ENCODE measurements at places on chromosomes 7 and 10. TPM values are rescaled to one million over a fixed set of nuclear protein-coding genes. Genes with fewer than 3 reads are reported as not detected.

DNA sequence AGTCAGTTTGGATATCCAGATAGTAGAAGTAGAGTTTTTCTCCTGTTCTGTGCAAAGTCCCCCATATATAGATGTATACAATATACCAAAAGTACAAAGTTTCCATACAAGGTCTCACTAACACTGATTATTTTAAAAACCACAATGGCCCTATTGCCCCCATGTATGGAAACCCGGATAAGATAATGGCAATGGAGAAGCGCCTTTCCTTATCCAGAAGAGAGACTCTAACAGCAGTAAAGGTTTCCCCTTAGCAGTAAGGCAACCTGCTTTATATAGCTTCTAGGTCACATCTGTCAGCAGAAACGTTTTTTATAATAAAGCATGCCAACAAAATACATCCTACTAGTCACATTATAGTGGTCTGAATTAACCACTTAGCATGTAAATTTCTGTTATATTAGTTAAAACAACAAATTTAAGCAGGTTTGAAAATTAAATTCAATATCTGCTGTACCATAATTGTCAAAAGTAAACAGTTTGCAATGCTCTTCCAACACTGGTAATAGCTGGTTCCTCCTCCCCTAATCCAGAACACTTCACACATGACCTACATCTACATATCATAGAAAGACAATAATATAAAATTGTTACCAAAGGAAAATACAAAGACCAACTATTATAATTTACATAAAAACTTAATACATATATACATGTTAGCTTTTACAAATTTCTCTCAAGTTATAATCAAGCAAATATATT lies 22.4 kb downstream of the USP6NL start:
- peaks cover 5% of the 10 kb centered on the region for H3K36me3 ChIP-seq
- H3K27me3 ChIP-seq = no peaks in the 10 kb centered on the region
- no peak overlapping the region for H3K27ac ChIP-seq

DNA sequence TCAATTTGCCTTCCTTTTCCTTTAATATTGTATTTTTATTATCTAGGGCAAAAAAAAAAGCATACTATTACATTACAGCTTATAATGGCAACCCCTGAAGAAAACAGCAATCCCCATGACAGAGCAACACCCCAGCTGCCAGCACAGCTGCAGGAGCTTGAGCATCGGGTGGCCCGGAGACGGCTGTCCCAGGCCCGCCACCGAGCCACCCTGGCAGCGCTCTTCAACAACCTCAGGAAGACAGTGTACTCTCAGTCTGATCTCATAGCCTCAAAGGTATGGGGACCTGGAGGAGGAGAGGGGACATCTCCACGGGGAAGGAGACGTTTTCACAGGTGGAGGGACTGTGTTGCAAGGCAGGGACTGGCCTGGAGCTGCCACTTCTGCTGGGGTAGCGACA lies 6.8 kb downstream of the STRA8 start:
- H3K36me3 ChIP-seq = no peaks in the 10 kb centered on the region
- no peak overlapping the region for H3K27ac ChIP-seq
- DNase-seq = peak; percentile 69

DNA sequence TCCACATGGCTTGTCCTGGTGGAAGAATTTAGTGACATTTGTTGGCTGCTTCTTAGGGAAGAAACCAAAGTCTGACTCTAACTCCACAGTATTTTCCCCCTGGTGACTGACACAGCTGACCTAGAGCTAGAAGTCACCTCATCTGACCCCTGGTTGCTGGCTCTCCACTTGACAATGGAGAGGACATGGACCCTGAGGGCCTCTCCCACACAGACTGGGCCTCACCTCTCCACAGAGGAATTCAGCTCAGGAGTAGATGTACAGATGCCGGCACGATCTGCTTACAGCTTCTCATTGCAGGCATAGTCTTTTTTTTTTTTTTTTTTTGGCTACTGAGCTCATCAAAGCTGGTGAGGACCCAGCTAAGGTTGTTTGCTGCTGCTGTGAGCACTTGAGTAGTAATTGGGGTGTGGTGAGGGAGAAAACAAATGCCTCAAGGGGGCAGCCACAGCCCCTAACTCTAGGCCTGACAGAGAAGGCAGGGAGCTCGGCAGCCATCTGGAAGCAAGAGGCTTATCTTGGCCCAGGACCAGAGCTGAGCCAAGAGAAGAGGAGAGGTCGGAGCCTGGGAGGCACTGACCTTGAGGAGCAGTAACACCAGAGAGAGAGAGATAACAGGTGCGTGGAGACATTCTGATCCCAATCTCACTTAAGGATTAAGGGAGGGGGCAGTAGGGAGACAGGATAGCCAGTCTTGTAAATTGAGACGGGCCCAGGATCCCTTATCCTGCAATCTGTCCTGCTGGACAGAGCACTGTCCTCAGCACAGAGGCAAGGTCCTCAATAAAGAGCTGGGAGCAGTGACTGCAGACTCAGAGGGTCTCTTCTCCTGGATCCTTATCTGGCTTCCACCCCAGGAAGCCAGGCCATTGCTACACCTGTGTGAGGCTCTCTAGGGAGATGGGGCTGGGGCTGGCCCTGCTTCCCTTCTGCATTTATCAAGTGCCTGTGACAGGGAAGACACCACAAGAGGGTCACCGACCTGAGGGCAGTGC lies 9.4 kb downstream of the PRSS58 start:
- DNase-seq = no peak
- no peaks in the 10 kb centered on the region for H3K36me3 ChIP-seq
- peaks cover 2% of the 10 kb centered on the region for H3K4me1 ChIP-seq
- no peak overlapping the region for H3K27ac ChIP-seq

DNA sequence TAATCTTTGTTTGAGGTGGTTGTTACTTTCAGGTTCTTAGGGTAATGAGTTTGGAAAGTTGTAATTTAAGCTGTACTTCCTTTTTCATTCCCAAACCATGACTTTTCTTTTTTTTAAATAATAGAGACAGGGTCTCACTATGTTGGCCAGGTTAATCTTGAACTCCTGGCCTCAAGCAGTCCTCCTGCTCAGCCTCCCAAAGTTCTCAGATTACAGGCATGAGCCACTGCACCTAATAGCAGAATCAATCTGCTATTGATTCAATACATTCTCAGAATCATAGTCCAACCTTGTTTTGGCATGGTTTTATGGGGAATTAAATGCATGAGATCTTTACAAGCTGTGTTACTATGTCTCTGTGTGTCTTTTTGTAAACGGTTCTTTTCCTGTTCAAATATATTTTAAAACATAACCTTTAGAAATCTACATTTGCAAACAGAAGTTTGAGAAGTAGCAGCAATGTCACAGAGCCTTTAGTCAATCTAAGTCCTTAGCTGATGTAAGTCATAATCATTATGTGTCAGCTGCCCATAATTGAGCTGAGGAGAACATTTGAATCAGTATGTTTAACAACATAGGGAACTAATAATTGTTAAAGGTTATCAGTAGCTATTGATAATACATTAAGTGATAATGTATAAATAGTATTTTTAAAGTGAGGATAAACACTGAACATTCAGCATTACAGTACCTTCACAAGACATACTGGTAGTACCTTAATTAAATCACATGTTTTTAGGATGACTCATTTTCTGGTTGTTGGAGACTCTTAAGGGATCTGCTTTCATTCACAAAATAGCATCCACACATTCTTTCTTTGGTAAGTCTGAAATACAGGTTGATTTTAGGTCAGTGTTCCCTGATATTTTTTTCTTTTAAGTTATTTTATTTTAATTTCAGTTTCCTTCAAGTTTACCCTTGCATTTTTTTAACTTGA lies 8.8 kb downstream of the INPP5F start:
- no peaks in the 10 kb centered on the region for H3K27me3 ChIP-seq
- no peaks in the 10 kb centered on the region for H3K36me3 ChIP-seq
- H3K4me3 ChIP-seq = no peak overlapping the region
- H3K4me1 ChIP-seq = peaks cover 40% of the 10 kb centered on the region
- no peak overlapping the region for H3K27ac ChIP-seq

DNA sequence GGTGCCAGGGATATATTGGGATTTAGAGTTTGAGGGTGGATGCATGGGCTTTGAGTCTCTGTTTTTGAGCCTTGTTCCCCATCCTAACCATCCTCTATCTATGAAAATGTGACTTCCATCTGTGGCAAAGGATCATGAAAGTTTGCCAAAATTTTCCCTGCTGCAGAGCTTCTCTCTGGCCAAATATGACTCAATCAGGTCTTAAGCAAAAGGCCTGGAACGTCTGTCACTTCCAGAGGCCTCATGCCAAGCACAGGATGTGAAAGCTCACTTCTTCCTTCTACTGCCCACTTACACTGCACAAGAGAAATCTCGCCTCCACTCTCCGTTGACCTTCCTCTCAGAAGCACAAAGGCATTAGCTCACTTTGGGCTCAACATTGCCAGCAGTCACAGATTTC lies 696.9 kb upstream of the NRP1 start:
- no peaks in the 10 kb centered on the region for H3K27me3 ChIP-seq
- no peaks in the 10 kb centered on the region for H3K4me1 ChIP-seq
- no peaks in the 10 kb centered on the region for H3K36me3 ChIP-seq
- no peak overlapping the region for H3K4me3 ChIP-seq

GRCh38 chr10:12699258-12699700 lies 302.2 kb downstream of the CCDC3 start:
- H3K36me3 ChIP-seq = no peaks in the 10 kb centered on the region
- H3K27ac ChIP-seq = peak overlapping the region; percentile 76
- DNase-seq = no peak
- peaks cover 56% of the 10 kb centered on the region for H3K4me1 ChIP-seq

GRCh38 chr7:12211054-12211710 lies at the start of gene TMEM106B:
TSS of gene TMEM106B (plus strand) at chr7:12211294. CDS start at chr7:12214811, 3,517 bp downstream.
- H3K27ac ChIP-seq = peak within 1 kb of the TSS; percentile 94
- H3K4me3 ChIP-seq = peak within 1 kb of the TSS; percentile 97
- peaks cover 21% of the 10 kb centered on the region for H3K4me1 ChIP-seq
- peaks cover 34% of the 10 kb centered on the region for H3K27me3 ChIP-seq

- H3K27me3 ChIP-seq = no peaks in the 10 kb centered on the region
- H3K36me3 ChIP-seq = peaks cover 14% of the 10 kb centered on the region
- H3K4me3 ChIP-seq = no peak overlapping the region
These were observed 218.3 kb downstream of the FAM107B start for GRCh38 chr10:14556285-14556956.

DNA sequence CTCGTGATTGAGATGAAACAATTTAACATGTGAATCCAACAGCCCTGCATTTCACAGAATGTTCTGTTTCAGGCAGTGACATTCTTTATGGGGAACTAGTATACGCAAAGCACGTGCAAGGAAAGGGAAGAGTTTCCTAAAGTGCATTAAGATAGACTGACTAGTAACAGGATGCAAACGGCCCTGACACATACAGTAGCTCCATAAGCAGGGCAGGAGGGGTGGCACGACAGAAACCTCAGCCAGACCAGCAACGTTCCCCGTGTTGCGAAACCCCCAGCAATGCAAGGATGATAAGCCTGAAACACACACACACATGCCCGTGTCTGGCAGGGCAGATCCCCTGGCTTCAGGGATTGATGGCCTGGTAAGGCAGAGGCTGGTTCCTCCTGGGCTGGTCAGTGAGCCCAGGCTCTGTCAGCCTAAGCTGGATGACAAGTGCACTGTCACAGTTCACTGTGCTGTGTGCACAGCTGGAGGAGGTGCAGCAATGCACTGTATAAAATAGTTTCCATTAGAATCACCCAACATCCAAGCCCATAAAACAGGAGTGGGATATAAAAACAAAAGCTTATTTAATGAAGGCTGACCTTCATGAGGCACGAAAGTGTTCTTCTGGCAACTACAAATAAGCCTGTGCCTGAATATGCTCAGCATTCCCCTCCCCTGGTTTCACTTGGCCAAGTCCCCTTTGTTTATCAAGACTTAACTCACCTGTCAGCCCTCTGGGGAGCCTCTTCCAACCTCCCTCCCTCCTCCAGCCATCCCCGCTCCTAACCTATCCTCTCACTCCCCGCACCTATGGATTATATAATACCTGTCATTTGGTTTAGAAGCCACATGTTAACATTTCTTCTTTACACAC lies 88.8 kb downstream of the GSAP start:
- no peaks in the 10 kb centered on the region for H3K27me3 ChIP-seq
- H3K4me3 ChIP-seq = no peak overlapping the region

DNA sequence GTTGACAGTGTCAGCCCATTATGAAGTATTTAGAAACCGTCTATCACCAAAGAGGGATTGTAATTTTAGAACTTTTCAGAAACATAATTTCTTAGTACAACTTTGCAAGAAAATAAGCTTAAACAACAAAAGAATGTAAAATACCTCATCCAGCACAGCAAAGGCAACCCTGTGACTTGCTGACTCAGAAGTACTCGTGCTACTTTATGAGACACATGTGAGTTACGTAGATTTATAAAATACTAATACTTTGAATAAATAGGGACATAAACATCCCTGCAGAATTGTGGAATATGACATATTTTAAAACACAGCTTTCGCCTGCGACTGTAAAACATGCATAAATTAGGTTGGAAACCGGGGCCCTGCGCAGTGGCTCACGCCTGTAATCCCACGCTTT lies 739.7 kb upstream of the ANKRD30A start:
- H3K27me3 ChIP-seq = no peaks in the 10 kb centered on the region
- H3K27ac ChIP-seq = no peak overlapping the region
- no peak for DNase-seq
- H3K4me1 ChIP-seq = peaks cover 3% of the 10 kb centered on the region
- H3K4me3 ChIP-seq = no peak overlapping the region
- no peaks in the 10 kb centered on the region for H3K36me3 ChIP-seq

GRCh38 chr7:23343806-23344475 lies 44.8 kb downstream of the MALSU1 start:
- H3K4me3 ChIP-seq = no peak overlapping the region
- DNase-seq = no peak
- peak overlapping the region; percentile 48 for H3K27ac ChIP-seq
- peaks cover 61% of the 10 kb centered on the region for H3K4me1 ChIP-seq

DNA sequence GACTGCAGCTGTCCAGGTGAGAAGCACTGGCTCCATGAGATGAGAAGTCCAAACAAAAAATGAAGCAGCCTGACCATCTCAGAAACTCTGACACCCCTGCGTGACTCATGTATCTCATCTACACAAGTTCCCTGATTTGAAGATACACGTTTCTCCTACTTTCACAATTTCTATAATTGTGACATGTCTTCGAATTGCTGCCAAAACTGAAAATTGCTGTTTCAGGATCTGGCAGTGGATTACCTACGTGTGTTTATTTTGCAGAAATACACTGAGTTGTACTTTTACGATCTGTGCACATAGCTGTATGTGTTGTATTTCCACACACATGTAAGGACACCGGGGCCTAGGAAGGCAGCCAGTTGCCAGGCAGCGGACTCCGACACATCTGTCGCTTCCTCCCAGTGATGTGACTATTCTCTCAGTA lies 53.2 kb downstream of the LARP4B start:
- no peak overlapping the region for H3K27ac ChIP-seq
- H3K4me3 ChIP-seq = no peak overlapping the region
- peaks cover 36% of the 10 kb centered on the region for H3K36me3 ChIP-seq
- H3K27me3 ChIP-seq = no peaks in the 10 kb centered on the region
- DNase-seq = no peak

DNA sequence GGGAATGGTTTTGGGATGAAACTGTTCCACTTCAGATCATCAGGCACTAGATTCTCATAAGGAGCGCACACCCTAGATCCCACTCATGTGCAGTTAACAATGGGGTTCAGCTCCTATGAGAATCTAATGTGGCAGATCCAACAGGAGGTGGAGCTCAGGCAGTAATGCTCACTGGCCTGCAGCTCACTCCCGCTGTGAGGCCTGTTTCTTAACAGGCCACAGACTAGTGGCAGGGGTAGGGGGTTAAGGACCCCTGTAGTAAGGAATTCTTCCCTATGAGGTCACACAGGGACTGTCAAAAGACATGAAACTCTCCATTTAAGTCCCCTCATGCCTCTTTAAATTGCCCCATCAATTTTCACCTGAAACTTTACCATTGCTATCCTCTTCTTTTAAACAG lies 8.0 kb downstream of the HGF start:
- peak overlapping the region; percentile 63 for H3K27ac ChIP-seq
- DNase-seq = no peak
- H3K27me3 ChIP-seq = no peaks in the 10 kb centered on the region
- peaks cover 42% of the 10 kb centered on the region for H3K4me1 ChIP-seq
- no peak overlapping the region for H3K4me3 ChIP-seq

WNT16 gene
- total RNA-seq = 0.81 TPM

MMRN2 gene
- 0.57 TPM for total RNA-seq

CADPS2 gene
- 1.0 TPM for total RNA-seq

LRRC18 gene
- not detected for total RNA-seq

SFTPA1 gene
- not detected for total RNA-seq

ACTL6B gene
- total RNA-seq = not detected

Data from osteocyte (in vitro differentiated cells).